ENCODE measurements at places on chromosomes 1 and 21.

DNA sequence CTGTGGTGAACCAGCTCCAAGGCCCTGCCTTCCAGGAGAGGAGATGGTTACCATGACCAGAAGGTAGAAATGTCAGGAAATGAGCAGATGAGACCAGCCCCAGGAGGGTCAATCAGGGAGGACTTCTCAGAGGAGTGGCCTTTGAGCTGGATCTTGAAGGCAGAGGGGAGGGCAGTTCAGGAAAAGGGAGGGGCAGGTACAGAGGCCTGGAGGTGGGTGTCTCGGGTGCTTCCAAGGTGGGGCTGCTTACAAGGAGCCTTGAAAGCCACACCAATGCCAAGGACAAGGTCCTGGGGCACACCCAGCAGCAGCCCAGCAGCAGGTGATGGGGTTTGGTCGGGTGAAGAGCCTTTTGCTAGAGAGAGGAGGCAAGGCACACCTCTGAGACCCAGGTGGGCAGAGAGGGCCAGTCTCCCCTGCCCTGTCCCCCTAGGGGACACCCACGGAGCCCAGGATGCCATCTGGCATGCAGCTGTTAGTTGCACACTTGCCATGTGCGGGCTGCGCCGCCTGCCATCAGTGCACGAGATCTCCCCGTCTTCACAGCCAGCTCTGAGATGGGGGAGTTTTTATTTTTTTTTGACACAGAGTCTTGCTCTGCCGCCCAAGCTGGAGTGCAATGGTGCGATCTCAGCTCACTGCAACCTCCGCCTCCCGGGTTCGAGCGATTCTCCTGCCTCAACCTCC is 18.5 kb downstream of the SLC66A1 start:
- DNase-seq, result no peak

DNA sequence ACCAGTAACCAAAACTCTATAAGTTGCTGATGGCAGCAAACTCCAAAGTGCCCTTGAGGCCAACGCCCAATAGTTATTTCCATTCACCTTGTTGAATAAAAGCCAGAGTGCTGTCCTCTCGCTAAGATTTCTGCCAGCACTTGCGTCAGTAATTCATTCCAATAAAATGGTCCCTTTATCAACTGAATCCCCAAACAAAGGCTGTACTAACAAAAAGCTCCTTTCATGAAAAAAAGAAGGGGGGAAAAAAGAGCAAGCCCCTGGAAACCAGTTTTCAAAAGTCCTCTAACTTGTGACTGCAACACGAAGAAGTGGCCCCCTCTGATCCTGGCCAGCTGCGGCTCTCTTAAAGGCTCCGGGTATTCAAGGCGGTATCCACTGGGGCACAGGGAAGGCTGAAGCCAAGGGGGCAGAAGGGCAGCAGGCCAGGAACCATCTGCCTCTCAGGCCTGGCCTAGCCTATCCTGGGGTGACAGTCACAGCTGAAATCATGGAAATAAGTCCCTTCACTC is 55.8 kb upstream of the ZNF326 start:
- no peak for DNase-seq

- no peak for DNase-seq
Measured at GRCh38 chr1:167438171-167439138, 79.9 kb downstream of the CD247 start.

DNA sequence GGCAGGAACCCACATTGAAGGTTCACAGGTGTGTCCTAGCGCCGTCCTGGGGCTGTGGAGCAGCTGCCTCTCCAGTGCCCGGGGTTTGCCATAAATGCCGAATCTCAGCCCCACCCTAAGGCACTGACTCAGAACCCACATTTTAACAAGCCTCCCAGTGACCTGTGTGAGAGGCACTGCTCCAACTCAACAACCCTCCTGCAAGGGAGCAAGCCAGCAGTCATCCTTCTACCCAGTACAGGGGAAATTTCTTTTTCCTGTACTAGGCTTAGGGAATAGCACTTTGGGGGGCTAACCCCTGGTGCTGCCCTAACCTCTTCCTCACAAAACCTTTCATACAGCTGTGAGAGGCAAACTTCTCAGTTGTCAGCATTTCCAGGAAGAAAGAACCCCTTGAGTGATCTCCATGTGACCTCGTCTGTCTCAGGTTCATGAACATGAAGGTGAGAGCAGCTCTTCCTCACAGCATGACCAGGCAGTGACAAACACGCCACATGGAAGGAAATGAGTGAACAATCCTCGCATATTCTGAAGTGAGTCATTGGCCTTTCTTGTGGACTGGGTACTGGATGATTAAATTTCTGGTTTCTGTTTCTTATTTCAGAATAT is 11.4 kb upstream of the BCAR3 start:
- DNase-seq, result no peak

- DNase-seq, result no peak
Measured at GRCh38 chr1:202709276-202710041, 795 bp downstream of the SYT2 start.

DNA sequence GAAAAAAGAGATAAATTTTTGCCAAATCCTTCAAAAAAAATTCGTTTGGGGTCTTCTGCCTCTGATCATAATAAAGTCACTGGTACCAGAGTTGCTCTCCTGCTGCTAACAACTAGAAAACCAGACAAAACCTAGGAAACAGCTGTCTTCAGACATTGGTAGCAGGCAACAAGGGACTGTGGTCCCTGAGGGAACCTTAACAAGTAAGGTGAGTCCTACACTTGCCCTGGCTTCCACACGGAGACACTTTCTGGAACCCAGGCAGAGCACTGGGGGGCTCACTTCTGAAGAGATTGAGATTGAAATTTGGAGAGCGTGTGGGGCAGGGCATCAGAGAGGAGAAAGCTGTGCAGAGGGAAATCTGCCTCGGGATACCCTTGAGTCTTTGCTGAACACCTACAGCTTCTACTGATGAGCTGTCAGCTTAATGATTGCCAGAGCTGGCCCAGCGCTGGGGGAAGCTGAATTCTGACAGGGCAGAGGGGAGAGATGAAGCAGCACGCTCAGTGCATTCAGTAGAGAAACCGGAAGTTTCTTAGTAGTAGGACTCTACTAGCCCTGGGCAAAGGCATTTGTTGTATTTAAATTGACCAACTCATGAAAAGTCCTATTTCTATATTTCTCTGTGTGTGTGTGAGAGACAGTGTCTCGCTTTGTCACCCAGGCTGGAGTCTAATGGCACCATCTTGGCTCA is 18.5 kb upstream of the FAM89A start:
- no peak for DNase-seq

DNA sequence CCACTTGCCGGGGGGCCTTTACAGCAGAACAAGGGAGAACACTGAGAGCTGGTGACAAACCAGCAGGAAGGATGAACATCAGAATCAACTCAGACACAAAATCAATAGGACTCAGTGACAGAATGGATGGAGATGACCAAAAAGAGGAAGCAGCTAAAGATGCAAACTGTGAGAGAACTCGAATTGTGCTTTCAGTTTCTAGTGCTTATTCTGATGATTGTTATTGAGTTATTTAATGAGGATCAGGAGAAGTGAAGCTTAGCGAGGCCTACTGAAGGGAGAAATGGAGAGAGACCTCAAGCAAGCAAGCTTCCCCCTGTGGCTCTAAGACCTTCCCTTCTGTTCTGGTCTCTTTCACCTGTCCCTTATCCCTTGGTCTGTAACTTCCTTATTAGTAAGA is 30.3 kb upstream of the TMEM125 start:
- DNase-seq, result no peak

GRCh38 chr1:55287723-55288122 is 72.6 kb upstream of the USP24 start:
- DNase-seq, result no peak

GRCh38 chr1:3364983-3365382 is 89.5 kb upstream of the ARHGEF16 start:
- no peak for DNase-seq

- no peak for DNase-seq
Measured at GRCh38 chr1:82453511-82454185, 652.9 kb downstream of the ADGRL2 start.

DNA sequence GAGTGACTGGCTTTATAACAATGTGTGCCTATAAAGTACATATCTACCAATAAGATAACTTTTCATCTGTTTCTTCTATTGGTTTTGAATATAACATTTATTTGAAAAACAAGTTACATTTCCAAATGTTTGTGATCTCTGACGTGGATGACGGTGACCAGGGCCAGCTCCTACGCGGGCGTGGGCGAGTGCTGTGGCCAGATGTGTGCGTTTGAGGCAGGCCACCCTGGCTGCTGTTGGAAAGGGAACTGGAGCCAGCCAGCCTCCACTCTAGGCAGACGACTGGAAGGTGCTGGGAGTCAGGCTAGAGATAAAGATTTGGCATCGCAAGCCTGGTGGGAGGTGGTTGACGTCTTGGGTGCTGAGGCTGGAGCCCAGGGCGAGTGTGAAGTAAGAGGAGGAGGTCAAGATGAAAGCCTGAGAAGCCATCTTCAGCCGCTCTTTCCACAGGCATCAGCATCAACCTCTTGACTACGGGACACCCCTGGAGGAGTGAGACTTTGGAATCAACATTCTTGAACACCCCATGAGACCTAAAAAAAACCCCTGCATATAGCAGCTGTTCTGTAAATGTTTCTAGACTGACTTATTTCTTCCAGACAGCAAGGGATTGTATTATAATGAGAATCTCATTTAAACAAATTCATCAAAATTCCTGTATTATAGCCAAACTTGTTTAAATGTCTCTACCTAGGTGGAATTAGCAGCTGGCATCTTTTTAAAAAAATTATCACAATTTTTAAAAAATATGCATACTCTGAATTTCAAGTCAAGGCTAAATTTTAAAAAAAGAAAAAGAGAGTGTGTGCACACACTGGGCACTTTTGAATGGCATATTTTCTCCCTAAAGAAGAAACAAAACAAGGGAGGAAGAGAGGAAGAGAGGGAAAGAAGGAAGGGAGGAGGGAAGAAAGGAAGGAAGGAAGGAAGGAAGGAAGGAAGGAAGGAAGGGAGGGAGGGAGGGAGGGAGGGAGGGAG is 112.5 kb upstream of the SLC44A3 start:
- no peak for DNase-seq

DNA sequence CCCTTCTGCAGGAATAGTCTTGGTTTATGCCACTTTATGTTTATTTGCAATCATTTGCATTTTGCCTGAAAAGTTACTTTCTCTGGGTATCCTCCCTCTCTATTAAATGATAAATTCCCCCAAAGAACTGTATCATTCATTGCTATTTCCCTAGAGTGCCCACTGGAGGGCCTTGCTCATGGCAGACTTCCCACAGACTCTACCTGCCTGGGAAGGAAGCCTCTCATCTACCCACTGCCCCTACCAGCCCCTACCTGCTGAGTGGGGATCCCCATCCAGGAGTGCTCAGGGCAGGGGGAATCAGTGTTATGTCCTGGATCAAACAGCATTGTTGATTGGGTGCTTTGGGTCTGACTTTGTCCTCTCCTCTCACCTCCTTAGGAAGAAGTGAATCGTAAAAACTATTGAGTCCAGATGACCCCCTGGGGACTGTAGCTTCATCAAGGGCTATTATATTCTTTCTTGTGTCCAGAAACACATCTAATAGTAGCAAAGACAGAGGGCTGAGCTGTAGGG is 6.8 kb upstream of the LRRN2 start:
- no peak for DNase-seq

DNA sequence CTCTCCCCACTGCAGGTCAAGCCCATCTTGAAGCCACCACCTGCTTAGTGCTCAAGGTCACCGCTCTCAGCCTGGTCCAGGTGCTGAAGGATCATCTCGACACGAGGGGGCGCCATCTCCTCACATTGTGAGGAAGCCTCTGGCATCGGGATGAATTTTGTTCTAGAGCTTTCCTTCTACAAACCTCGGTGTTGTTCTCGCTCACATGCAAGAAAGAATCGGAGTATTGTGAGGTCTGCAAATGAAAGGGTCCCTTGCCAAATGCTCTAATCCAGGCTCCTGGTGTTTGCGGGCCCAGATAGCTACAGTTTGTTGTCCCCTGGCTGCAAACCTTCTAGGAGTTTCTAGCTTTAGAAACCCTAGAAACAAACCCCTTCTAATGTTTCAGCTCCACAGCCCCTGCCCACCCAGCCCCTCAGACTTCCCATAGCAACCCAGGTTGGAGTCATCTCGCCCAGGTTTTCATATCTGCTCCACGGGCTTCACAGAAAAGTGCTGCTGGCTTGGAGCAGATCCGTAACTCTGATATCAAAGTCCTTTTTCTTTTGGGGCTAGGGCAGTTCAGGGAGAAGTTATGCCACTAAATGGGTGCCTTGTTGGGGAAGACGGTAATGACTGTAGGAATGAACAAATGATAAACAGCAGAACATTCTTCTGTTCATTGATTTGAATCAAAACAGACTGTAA is 8.6 kb upstream of the ATP5PO start:
- peak; percentile 73 for DNase-seq

GRCh38 chr1:96756789-96757188 is 35.2 kb downstream of the PTBP2 start:
- DNase-seq, result no peak

- DNase-seq, result no peak
Measured at GRCh38 chr1:106998431-106999002, 58.0 kb upstream of the PRMT6 start.

GRCh38 chr1:116359060-116359830 is 13.8 kb upstream of the ATP1A1 start:
- no peak for DNase-seq

DNA sequence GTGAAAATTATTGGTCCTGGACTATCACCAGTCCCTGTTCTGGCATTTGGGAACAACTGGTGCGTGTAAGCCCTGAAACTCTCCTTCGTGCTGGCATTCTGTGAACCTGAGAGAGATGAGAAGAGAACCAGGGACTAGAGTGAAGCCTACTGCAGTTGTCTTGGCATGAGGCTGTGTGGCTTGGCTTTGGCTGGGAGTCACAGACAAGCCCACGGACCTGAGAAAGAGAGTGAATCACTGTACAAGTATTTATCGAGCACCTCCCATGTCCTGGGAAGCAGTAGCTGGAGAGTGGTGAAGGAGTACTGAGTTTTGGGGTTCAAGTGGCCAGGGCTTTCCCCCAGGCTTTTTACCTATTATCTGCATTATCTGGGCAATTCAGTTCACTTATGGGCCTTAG is 63.3 kb downstream of the FGGY start:
- no peak for DNase-seq

DNA sequence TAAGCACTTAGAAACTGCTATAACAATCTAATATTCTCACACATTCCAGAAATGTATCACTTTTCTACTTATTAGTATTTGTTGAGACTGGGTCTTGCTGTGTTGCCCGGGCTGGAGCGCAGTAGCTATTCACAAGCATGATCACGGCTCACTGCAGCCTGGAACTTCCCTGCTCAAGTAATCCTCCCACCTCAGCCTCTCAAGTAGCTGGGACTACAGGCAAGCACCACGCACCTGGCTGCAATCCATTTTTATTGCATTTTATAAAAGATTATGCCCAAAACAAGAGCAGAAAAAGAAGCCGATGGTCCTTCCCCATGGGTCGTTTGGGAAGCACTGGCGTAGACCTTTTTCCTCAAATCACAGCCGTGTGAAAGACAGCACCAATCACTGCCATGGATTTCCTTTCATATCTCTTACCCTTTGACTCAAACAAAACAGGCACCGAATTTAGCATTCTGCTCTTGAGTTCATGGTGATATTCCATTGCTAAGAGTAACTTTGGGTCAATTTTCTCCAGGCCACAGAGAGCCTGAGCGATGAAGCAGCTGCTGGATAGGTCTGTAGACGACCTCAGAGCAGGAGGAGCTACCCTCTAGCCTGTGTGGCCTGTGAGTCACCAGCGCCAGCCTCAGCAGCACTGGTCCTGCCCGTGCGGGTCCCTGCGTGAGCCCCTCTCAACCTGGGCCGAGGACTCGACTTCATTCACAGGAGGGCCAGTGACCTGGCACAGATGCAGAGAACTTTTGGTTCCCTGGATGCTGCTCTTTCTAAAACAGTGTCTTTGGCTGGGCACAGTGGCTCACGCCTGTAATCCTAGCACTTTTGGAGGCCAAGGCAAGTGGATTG is 80.8 kb downstream of the PIK3CD start:
- DNase-seq, result no peak

All from NCI-H146 (cell line).